ENCODE measurements at places on chromosomes 7 and 10.

DNA sequence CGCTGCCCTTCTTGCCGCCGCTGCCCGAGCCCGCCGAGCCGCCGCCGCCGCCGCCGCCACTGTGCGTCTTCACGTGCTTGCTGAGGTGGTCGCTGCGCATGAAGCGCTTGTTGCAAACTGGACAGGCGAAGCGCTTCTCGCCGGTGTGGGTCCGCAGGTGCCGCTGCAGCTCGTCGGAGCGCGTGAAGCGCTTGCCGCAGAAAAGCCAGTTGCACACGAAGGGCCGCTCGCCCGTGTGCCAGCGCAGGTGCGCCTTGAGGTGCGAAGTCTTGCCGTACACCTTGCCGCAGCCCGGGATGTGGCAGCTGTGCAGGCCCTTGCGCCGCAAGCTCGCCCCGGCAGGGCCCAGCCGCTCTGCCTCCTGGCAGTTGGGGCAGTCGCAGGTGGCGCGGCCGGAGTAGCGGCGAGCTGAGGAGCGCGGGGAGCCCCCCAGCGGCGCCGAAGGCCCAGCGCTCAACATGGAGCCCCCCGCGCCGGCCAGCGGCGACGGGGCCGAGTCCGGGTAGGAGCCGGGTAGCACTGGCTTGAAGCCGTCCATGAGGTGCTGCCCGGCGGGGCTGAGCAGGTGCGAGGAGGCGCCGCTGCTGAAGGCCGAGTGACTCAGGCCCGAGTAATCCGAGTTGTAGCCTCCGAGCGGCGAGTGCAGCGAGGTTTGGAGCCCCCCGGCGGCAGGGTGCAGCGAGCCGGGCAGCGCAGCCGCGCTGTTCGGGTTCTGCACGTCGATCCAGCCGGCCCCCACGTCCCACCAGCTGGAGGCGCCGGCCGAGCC is 2.1 kb downstream of the SP8 start:
- DNase-seq = no peak

DNA sequence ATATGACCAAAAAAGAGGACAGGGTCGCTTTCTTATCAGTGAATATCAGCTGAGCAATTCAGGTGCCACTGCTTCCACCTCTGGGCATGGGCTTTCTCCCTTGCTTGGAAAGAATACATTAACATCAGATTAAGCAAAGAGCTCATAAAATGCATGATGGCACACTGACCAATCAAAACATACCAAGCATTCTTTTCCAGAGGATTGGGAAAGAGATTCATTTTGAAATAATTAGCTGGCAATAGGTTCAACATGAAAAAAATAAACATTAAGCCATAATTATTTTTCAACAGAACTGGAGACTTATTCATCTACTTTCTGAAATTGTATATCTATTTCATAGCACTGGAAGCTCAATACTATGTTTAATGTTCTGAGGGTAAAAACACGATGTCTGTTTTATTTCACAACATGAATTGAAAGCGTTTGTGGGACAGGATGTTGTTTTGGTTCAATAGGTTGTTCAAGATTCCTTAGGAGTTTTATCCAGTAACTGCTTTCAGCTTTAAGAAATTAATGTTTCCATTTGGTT is 53.2 kb downstream of the TFAM start:
- DNase-seq = no peak

DNA sequence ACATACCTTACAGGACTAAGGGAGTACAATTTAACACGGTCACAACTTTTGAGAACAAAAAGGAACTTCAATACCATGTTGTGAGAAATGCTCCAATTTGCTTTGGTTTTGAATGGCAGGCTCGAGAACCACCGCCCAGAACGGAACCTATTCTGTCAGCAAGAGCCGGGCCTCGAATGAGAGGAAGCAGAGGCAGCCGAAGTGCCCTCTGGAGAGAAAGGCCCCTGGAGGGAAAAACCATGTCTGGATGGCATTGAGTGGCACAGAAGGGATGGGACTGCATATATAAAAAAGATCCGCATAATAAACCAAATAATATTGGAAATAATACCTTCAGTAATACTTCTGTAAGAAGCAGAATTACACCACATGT is 85.6 kb downstream of the CHST15 start:
- no peak for DNase-seq

DNA sequence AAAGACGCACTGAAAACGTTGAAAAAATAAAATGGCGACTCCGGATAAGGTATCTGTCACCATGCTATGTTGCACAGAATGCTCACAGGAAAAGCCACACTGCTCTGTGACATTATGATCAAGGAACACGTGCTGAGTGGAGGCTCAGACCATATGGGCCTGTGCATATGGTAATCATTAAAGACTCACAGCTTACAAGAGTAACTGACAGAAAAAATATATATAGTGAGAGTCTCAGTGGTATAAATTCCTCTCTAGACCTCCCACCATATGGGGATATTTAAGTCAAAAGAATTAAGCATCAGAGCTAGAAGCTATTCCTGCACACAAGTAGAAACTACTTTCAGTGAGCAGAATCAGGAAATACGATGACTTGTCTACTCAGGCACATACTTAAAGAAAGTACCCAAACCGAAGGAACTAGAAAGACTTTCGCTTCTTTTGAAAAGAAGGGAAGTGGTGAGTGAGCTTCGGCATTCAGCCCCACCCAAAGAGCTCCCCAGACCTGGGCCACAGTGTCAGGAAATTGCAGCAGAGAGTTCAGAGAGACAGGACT is 65.1 kb upstream of the MPP7 start:
- no peak for DNase-seq

DNA sequence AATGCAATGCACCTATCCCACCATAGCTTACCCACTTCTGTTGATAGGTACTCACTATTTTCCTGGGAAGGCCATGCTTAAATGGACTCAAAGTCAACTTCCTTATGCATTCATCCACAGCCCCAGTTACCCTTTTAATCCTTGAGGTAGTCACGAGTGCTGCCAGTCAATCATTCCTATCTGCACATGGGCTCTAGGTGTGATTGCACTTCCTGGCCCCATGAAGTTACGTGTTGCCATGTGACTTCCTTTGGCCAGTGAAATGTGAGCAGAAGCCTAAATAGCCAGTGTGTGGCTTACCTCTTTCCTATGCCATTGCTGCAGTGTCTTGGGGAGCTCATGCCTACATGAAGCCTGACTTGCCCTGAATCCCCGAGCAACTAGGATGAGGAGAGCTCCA is 23.5 kb upstream of the EIF5AL1 start:
- no peak for DNase-seq

- no peak for DNase-seq
These were observed 312.5 kb downstream of the GPR158 start for GRCh38 chr10:25487266-25487665.

DNA sequence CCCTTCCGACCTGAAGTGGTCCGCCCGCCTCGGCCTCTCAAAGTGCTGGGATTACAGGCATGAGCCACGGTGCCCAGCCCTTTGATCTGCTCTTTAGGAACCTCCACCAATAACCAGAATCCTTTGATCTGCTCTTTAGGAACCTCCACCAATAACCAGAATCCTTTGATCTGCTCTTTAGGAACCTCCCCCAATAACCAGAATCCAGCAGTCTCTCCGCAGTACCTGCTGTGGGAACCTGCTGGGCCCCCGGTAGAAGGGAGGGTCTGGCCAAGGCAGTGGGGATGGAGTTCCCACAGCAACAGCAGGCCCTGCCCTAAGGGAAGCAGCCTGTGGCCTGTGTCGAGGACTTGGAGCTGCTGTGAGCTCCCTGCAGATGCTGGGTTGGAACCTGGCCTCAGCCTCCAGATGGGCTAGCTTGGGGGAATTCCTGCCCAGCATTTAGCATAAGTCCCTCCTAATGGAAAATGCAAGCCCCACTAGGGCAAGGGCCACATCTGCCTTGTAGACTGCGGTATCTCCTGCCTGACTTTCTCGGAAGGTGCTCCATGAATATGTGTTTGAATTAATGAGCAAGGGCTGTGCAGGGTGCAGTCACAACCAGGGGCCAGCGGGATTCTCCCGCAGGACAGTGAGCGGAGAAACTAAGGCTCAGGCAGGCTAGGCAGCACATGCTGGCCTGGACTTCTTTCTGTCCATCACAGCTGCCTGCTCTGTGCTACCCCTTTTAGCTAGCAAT is 165.8 kb downstream of the UBE2H start:
- DNase-seq = no peak

- DNase-seq = no peak
These were observed 188.3 kb upstream of the STK17A start for GRCh38 chr7:43394441-43395130.

Measured in right renal cortex interstitium (tissue), 3 donors.